ENCODE measurements at places on chromosomes 1 and 21.

DNA sequence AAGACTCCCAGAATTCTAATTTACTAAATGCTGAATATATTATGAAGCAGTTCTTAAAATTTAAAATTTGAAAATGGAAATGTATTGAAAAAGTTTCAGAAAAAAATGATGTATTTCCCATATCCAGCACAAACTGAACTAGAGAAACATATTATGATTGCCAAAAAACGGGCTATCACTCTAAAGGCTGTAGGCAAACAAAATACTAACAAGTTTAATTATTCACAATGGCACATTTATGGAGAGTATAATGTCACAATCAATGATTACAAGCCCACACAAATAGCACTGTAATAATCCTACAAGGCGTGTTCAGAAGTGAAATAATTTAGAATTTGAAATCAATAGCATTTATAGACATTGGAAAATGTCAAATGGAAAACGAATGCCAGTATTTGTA lies 531.3 kb downstream of the PTBP2 start:
- DNase-seq = no peak

- no peak for DNase-seq
Observed at GRCh38 chr1:238191170-238191569, 300.4 kb upstream of the ZP4 start.

DNA sequence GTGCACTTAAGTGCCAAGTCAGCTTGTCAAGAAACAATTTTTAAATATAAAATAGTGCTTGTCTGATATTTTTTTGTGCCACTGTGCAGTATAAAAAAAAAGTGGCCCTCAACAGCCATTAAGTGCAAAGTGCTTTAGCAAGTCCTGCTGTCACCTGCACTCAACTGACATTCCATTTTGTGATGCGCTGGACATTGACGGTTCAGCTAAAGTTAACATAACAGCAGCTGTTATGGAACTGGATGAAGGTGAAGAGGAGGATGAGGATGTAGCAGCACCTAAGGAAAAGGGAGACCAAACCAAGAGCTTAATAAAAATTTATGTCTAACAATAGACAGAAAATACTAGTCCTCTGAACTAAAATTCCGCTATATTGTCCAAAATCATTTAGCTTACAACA lies 7.3 kb upstream of the RBM34 start:
- DNase-seq = no peak

- no peak for DNase-seq
Observed at GRCh38 chr1:90043586-90043985, 48.7 kb downstream of the ZNF326 start.

- no peak for DNase-seq
Observed at GRCh38 chr1:171213559-171214454, 28.7 kb downstream of the FMO2 start.

- no peak for DNase-seq
Observed at GRCh38 chr1:60963167-60963940, 119.0 kb upstream of the NFIA start.

DNA sequence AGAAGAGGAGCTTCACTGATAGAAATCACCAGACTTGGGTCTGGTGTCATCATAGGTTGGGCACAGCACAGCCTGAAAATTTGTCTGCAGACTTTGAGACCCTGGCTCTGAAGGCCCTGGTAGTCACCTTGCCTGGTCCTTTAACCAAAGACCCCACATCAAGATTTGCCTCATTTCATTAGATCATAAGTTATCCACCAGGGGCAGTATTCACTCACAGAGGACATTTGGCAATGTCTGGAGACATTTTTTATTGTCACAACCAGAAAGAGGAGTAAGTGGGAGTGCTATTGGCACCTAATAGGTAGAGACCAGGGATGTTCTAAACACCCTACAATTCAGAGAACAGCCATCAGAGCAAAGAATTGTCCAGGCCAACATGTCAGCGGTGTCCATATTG lies 22.1 kb upstream of the PAX7 start:
- DNase-seq = no peak

GRCh38 chr1:168792142-168792541 lies 63.1 kb upstream of the DPT start:
- no peak for DNase-seq

GRCh38 chr1:106222403-106222802 lies 834.1 kb upstream of the PRMT6 start:
- DNase-seq = no peak

- DNase-seq = no peak
Observed at GRCh38 chr1:231182317-231182716, 20.5 kb downstream of the TRIM67 start.

DNA sequence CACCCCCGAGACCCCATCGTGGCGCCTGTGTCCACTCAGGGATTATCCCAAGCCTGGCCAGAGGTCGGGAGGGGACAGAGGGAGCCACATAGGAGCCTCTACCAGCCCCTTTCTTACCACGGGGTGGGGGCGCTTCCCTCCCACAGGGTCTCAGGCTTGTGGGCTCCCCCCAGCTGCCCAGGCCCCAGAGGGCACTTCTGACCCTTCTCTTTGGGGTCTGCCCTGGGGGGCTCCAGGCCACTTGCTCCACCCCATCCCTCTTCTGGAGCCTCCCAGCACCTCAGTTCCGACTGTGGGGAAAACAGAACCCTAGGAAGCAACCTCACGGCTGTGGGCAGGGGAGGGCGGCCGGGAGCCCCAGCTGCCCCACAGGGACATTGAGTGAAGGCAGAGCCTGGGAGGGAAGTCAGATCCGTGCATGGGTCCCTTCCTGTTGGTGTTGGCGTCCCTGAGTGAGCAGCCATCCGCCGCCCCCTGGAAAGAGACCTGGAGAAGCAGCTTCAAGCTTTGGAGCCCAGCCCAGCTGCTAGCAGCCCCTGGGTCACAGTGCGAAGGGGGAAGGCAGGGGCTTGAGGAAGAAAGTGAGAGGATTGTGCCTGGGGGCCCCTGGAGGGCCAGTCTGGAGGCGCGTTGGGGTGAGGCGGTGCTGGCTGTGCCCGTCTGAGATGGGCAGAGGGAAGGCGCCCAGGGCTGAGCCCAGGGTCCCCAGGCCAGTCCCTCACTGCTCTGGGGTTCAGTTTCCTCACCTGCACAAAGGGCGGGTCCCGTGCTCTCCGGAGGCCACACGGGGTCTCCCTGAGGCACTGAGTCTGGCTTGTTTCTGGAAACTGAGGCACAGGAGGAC lies 22.1 kb downstream of the RRP1 start:
- DNase-seq = no peak

- no peak for DNase-seq
Observed at GRCh38 chr1:59605761-59606160, 209.0 kb upstream of the HOOK1 start.

DNA sequence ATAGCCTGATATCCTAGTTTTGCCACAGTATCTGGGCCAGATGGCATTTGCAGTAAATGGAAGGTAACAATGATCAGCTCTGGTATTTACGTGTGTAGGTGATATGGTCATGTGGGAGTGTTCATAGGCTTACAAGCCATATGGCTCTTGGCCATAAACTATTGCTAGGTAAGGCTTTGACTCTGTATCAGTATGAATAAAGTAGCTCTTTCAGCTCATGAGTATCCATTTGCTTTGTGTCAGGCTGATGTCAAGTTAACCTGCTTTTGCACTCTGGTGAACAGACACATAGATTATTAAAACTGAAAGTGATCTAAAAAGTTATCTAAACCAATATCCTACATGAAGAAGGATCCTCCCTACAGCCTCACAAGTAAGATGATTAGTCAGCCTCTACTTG lies 69.0 kb downstream of the DDR2 start:
- DNase-seq = no peak

GRCh38 chr1:101741910-101742309 lies 254.8 kb downstream of the OLFM3 start:
- no peak for DNase-seq

DNA sequence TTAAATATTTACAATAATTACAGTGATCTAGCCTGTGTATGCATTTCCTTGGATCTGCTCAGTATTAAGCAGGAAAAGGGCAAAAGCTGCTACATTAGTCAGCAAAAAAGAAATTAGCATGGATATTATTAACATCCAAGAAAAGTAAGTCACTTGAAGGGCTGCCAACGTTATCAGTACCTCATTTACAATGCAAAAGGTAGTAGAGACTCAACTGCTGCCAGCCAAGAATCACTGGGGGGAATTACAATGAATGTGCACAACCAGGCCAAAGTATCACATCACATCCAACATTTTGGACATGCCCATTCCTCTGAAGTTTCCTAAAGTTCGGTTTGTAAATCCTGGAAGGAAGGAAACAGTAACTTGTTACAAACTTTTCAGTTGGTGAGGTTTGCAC lies 1.9 kb downstream of the CNN3 start:
- no peak for DNase-seq

DNA sequence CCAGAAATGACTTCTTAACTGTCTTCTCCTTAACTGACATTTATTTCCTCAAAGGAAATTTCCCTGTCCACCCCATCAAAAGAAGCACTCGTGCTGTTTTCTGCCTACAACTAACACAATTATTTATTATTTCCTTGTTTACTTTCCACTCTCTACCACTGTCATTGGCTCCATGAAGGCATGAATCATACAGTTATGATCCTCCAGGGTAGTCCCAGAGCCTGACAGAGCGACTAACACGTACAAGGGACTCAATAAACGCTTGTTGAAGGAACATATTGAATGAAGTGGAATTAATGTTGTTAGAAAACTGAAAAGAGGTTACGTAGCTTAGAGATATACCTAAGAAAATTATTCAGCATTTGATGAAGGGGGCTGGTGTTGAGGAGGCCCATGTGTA lies 20.9 kb downstream of the GREM2 start:
- DNase-seq = no peak

DNA sequence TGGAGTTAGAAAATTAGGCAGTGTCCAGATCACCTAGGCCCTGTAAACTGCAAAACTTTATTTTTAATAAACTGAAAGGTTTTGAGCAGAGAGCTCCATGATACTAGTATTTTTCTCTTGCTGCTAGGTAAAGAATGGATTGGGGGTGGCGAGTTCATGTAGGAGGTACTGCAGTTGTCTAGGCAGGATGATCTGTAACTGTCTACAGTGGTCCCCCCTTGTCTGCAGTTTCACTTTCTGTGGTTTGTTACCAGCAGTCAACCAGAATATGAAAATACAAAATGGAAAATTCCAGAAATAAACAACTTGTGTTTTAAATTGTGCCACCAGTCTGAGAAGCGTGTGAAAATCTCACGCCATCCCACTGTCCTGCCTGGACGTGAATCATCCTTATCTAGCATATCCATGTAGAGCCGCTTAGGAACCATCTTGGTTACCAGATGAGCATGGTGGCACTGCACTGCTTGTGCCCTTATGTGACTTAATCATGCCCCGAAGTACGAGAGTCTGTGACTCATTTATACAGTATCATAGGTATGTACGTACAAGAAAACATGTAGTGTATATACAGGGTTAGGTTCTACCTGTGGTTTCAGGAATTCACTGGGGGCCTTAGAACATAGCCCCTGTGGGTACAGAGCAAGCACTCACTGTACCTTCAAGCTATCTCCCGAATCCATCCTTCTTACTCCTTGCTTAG lies 94.2 kb downstream of the AHCTF1 start:
- no peak for DNase-seq

DNA sequence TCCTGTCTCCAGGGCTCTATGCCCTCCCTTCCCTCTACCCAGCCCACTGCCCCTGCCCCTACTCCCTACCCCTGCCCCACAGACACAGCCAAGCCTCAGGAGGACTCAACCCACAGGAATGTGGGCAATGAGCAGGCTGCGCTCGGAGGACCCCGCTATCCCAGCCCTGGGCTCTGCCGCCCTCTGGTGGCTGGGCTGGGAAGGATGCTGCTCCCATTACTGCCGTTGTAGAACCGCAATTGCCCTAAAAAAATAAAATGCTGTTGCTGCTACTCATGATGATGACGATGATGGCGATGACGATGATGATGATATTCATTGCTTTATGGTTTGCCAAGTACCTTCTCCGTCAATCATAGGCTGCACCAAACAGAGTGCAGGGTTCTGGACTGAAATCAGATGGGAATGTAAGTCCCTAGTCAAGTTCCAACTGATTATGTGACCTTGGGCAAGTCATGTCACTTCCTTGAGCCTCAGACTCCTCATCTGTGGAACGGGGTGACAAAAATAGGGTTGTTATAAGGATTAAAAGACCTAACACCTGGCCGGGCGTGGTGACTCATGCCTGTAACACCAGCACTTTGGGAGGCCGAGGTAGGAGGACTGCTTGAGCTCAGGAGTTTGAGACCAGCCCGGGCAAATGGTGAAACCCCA lies 24.6 kb downstream of the ARHGEF19 start:
- peak; percentile 77 for DNase-seq

DNA sequence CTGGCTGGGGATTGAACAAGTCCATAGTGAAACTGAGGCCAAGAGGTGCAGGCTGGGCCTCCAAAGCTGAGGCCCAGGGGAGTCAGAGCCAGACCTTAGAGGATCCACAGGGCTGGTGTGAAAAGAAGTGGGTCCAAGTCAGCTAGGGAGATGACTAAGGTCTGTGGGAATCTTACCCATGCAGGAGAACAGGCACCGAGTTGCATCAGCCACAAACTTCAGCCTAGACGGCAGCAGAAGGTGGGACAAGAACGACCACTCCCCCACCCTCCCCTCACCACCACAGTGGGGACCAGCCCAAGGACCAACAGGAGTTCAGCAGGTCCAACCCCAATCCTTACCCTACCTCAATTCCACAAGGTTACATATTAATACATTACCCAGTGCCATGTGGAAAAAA lies 282.3 kb downstream of the TTLL7 start:
- DNase-seq = no peak

GRCh38 chr1:11062965-11063401 lies 3.2 kb upstream of the SRM start:
- DNase-seq = peak; percentile 34

GRCh38 chr1:212976586-212976985 lies 26.2 kb downstream of the VASH2 start:
- DNase-seq = no peak

- no peak for DNase-seq
Observed at GRCh38 chr21:37043818-37044217, 29.1 kb downstream of the PIGP start.

DNA sequence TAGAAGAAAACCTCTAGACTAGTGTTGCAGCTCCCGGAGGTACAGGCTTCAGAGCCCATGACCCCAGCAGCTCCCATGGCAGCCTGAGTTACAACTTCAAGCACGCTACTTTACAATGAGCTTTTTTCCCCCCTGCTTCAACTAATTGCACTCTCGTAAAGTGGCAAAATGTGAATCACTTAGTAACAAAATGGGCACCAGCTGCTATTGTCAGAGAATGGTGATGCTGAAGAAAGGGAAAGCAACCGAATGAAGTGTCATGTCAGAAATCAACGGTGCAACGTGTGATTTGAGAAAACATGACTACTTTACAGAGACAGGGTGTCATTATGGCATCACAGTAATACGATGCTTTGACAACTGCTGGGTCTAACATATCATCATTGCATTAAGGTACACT lies 40.5 kb downstream of the ESRRG start:
- no peak for DNase-seq

DNA sequence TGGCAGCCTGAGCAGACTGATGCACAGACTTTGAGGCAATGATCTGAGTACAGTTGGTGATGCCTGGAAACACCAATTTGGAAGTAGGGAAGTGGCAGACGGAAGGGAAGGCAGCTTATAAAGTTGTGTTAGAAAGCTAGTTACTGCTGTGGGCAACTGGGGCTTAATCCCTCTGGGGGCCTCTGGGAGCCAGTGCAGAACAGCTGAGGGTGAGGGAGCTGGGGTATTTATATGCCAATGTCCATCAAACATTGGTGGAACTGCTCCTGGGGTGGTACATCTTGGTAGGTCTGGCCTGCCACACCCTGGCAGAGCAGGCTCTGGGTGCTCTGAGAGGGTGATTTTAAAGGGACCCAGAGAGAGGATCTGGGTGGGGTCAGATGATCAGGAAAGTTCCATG lies 28.1 kb downstream of the TNFRSF8 start:
- DNase-seq = no peak
